Stimulated activated CD4-positive, alpha-beta T cell treated with anti-CD3 and anti-CD28 coated beads, Interleukin-15, amount 100 ng/mL, for 1 hour (primary cell): ENCODE measurements at places on chromosomes 7 and 10.

GRCh38 chr10:13708256-13708990 lies 121.7 kb downstream of the PRPF18 start:
- DNase-seq: no peak

DNA sequence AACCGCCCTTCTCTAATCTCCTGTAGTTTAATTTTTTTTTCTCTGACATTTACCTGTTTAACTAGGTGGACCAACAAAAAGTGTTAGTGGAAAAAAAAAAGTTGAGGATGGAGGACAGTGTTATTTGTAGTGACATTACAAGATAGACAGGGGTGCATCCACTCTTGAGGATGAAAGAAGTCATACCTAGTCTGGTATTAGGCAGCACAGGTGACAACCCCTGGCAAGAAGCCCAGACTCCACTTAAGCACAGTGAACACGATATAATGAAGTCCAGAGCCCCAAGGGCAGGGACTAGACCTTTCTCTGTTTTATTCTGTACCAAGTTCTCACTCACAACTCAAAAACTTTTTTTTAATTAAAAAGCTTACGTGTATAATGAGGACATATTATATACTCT lies 268.4 kb downstream of the GPR37 start:
- no peak for DNase-seq

DNA sequence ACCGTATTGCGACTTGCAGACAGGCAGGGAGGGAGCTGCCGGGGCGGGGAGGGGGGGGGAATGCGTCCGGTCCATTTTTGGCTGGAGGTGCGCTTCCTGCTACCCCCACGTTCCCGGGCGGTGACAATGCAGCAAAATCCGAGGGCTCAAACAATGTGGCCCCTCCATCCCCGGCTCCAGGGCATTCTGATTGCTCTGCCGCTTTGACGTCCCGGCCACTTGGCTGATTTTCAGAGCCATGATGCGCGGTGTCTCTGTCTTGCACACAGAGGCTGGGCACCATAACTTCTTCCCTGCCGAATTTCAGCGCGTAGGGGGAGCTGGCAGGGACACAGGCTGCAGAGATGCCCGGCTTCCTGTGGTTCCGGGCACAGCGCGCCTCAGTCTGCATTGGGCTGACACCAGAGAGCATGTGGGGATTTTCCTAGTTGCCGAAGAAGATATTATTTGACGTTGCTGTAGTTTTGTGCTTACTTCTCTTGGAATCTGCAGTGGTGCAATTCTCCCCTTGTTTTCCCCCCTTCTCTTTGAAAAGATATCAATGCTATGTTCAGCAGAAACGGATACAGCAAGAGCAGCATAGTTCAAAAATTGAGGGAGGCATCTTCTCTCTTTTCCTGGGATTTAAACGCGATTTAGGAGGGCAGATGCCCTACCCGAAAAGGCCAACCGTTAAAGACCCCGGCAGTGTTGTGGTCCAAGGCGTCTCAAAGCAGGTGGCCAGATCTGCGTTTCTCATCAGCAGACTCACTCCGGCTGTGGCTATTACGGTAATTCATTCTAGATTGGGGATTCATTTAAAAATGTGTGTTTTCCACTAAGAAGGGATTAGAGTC lies 1.4 kb downstream of the HECW1 start:
- DNase-seq: no peak

- no peak for DNase-seq
These were observed 32.2 kb upstream of the PNLIPRP3 start for GRCh38 chr10:116395223-116395985.

DNA sequence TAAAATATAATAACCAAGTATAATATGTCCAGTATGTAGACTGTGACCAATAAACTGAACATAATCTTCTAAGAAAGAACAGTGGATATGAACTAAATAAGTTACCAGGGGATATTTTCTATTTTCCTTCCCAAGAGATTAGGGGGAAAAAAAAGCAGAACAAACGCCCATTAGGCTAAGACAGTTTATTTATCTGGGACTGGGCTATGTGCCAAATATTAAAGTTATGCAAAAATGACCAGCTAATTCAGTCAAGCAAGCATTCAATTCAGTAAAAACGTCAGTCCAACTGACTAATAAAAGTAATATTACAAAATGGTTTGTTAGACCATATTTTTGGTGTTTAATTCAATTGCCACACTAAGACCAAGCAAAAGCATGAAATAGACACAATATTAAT lies 122.2 kb downstream of the TSPAN12 start:
- DNase-seq: no peak

DNA sequence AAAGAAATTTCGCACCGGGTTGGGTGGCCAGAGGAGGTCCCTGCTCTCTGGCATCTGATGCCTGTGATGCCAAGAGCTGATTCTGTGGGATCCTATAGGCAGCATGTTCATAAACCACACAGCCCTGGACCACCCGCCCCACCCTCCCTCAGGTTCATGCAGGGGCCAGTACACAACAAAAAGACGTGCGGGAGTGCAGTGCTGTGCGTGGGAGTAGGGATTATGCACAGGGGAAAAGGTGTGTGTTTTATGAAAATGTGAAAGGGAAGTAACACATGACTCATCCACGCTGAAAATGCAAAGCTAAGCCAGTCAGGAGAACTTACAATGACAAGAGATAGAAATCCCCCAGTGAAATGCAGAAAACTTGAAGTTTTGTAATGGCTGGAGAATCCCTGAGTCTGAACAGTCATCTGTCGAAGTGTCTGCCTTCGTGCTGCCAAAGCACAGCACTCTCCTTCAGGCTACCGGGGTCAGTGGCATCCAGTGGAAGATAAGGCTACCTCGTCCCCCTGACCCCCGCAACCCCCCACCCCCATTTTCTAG lies 1.1 kb downstream of the KIAA1217 start:
- peak; percentile 22 for DNase-seq
